ENCODE measurements at places on chromosomes 5 and 9. TPM values are rescaled to one million over a fixed set of nuclear protein-coding genes. Genes with fewer than 3 reads are reported as not detected.

SERF1B gene
- total RNA-seq: 32.9 TPM

RNF183 gene
- total RNA-seq: not detected

FBXW2 gene
- 41.7 TPM for total RNA-seq

IL13 gene
- total RNA-seq: not detected

PCDHGA2 gene
- 13.8 TPM for total RNA-seq

CAMLG gene
- 24.4 TPM for total RNA-seq
